Cortex of kidney (tissue), 1 donor: ENCODE measurements at places on chromosomes 16 and 17.

GRCh38 chr17:82219083-82219482, 6.4 kb upstream of the CCDC57 start:
- no peak for DNase-seq

- DNase-seq = no peak
These were observed 1.5 kb downstream of the FBRS start for GRCh38 chr16:30659507-30660423.

GRCh38 chr16:84599521-84600202, 18.2 kb downstream of the COTL1 start:
- DNase-seq = no peak

DNA sequence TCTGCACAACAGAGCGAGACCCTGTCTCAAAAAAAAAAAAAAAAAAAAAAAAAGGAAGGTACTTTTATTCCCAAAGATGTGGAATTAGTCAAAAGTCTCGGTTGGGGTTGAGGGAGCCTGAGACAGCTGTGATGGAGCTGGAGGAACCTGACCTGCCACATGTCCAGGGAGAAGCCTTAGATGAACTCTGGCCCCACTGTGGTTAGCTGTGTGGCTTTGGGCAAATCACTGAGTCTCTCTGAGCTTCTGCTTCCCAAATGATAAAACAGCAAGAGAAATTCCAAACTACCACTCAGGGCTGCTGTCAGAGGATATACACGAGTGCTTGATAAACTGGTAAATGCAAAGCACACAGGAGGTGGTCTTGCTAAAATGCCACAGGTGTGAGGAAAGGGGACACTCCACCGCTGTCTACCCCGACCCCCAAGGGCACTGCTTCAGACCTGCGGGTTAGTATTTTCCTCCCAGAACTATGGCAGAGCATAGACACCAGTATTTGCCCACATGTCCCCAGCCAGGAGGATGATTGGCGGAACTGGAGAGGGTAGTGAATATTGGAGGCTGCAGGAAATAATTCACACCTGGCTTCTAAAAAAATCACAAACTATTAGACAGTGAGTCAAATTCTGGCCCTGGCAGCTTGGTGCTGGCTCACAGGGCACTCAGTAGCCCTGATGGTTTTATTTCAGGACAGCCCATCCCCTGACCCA, 14.7 kb downstream of the DRC3 start:
- DNase-seq = no peak

GRCh38 chr17:60134396-60135150, 15.2 kb upstream of the CA4 start:
- no peak for DNase-seq

GRCh38 chr17:55694286-55694910, 28.3 kb downstream of the TMEM100 start:
- no peak for DNase-seq

- DNase-seq = no peak
These were observed at the start of gene IRX5 for GRCh38 chr16:54930005-54930868. IRX5 (plus strand) TSS chr16:54930865; CDS start chr16:54931199, 334 bp downstream.

- no peak for DNase-seq
These were observed 102.6 kb upstream of the HS3ST3A1 start for GRCh38 chr17:13704333-13704732.

DNA sequence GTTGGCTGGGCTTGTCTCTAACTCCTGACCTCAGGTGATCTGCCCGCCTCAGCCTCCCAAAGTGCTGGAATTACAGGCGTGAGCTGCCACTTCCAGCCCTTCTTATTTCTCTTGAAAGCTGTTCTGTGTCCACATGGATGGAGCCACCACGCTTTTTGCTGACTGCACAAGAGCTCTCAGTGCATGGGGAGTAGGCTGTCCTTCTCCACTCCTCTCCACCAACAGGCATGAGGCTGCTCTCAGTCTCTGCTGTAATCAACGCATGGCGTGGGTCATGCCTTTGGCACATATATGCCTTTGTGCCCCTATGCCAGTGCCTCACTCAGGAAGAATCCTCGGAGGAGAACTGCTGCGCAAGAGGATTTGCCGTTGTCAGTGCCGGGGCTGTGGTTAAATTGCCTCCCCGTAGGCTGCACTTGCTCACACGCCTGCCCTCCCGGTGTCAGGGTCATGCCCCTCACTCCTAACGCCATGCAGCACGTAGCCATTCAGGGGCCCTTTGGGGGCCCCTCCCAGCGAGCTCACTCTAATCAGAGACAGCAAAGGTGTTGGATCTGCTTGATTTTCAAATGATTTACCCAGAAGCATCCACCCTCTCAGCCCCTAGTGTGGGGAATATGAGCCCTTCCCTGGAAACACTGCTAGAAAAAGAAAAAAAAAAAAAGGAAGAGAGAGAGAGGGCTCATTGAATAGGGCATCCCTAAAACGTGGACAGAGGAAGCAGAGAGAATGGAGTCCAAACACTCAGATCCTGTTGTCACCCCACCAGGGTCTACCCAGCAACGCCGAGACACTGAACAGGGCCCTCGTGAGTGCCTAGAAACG, 47.5 kb upstream of the ZCCHC14 start:
- DNase-seq = no peak

- DNase-seq = no peak
These were observed 1.2 kb upstream of the FDXR start for GRCh38 chr17:74873874-74874614.

DNA sequence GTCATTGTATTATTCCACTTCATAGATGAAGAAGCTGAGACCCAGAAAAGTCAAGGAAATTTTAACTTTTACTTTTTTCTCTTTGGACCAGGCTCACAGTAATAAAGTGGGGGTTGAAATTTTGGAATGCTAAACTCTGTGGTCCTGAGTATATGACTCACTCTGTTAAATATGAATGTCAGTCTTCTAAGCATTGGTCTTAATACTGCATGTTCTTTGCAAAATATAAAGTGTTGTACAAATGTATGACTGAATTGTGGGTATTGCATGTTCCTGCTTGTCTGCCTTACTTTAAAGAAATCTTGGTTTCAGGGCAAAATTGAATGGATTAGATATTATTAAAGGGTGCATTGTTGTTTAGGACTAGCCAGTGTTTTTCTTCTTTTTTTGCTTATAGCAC, 950.8 kb upstream of the GOT2 start:
- no peak for DNase-seq

DNA sequence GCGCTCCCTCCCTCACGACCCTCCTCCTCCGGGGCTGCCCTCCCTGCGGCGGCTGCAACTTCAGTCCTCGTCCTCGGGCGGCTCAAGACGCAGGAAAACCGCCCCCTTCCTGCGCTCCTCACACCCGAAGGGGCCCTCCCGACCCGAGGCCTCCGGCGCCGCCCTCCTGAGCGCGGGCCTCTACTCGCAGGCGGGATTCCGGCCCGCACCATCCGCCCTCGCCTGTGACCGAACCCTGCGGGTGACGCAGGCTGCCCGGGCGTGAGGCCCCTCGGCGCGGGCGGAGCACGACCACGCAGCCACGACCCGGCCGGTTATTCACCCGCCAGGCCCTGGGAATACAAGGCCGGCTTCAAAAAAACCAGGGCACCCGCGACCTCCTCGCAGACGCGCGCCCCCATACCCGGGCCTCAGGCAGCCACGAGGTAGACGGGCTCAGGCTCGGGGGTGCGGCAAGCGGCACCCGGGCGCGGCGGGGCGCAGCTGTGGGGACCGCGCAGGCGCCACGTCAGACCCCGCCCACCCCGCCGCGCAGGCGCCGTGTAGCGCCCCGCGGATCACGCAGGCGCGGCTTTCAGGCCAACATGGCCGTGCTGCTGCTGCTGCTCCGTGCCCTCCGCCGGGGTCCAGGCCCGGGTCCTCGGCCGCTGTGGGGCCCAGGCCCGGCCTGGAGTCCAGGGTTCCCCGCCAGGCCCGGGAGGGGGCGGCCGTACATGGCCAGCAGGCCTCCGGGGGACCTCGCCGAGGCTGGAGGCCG, at the start of gene SPG7:
Gene SPG7 (plus strand): TSS at position 570 of the 757 bp plus-strand sequence. CDS start 15 bp downstream, at position 585.
- DNase-seq = no peak

DNA sequence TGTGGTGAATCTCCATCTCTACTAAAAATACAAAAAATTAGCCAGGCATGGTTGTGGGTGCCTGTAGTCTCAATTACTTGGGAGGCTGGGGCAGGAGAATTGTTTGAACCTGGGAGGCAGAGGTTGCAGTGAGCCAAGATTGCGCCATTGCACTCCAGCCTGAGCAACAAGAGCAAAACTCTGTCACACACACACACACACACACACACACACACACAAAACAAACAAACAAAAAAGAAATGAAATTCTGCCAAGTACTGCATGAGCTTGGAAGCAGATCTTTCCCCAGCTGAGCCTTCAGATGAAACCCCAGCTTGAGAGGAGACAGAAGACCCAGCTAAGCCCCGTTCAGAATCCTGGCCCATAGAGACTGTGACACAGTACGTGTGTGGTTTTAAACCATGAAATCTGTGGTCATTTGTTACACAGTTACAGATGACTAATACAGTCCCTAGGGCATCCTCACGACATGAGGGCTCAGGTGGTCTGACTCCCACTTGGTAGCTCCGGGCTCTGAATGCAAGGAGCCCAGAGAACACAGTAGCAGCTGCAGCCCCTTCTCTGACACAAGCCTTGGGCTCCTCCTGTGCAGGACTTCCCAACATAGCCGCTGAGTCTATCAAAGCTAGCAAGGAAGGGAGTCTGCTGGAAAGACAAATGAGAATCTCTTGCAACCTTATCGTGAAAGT, 132.8 kb downstream of the SEC14L1 start:
- DNase-seq = no peak

- no peak for DNase-seq
These were observed 16.5 kb downstream of the RNF43 start for GRCh38 chr17:58400826-58401225.

GRCh38 chr17:75589919-75590303, 2.3 kb downstream of the MYO15B start:
- no peak for DNase-seq
